ENCODE measurements at places on chromosomes 16 and 17.

- no peak for DNase-seq
Observed at GRCh38 chr17:11340803-11341202, 99.8 kb downstream of the SHISA6 start.

DNA sequence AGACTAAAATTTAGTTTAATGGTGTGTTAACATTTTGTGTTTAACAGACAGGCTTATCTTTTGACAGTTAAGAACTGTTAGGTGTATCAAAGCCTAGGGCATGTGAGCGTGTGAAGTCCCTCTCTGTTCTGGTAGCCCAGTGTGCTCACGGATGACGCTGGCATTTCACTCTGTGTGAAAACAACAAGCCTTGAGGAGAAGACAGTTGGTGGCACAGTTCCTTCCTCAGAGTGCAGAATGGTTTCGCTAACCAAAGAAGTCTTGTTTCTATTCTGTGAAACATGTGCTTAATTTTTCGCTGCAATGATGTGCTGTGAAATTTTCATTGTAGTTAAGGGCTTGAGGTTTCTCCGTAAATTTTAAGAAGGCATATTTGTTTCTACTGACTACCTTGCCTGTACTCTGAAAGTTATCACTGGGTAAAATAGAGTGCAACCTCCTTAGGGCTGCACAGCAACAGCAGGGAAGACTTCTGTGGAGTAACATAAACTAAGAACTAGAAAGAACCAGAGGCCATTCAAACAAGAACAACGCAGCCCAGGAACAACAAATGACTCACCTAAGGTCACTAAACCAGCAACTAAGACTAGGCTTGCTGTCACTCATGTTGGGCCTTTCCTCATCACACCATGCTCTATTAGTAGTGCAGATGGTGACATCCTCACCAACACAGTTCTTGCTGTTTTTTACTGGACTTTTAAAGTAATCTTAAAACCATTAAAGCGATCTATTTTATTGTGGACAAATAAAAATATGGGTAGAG, 33.4 kb downstream of the BRD7 start:
- peak; percentile 28 for DNase-seq

GRCh38 chr16:86052926-86053325, 154.0 kb downstream of the IRF8 start:
- DNase-seq = no peak

DNA sequence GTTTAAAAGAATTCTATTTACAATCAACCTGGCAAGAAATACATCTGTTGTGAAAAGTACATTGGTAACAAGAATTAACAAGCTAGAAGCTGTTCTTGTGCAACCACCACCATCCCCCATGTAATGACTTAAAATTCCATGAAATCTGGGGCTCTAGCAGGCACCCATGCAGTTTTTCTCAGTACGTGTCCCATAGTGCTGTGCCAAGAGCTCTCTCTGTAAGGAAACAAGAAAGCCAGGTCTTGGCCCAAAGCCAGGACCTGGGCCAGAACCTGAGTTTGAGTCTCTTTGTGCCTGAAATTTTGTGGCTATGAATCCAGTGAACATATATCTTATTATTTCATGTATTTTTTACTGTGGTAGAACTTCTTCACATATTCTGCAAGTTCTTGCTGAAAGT, 46.6 kb downstream of the NUP93 start:
- DNase-seq = no peak
